ENCODE measurements at places on chromosomes 4 and X.
A peak's percentile ranks its signal among the peaks of the same experiment; 100 is the strongest.

DNA sequence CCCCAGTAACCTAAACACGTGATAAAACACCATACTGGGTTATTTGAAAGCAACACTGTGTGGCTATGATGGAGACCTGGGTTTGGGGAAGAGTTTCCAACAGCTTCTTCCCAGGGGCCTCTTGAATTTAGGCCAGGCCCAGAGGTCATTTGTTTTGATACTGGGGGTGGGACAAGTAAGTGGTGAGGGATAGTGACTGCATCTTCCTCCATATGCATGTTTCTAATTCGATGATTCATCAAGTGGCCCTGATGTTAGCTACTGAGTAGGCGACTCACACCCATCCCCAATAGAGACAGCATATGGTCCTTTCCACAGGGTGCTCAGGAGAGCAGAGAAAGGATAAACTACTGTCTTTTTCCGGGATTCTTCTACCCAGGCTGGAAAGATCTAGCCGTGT, 2.7 kb downstream of the NDP start:
- no peak for DNase-seq

- peak; percentile 19 for DNase-seq
Measured at GRCh38 chr4:42865572-42866189, 26.8 kb upstream of the GRXCR1 start.

GRCh38 chr4:23923840-23924239, 34.0 kb upstream of the PPARGC1A start:
- no peak for DNase-seq

DNA sequence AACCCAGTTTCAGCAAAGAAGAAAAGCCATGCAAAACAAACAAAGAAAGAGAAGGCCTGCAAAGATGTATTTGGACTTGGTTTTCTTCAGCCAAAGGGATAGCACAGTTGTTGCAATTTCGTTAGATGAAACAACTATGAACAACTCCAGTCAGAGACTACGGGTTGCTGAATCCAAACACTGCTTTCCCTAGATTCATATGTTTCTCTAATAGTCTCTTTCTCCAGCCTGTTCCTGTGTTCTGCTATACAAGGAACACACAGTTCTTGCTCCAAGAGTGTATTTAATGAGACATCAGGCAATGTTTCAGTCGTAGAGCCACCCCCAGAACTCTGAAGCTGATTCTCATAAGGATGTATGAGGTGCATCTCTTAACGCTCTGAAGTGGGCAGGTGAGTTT, 162.5 kb upstream of the TBL1X start:
- no peak for DNase-seq

GRCh38 chr4:25449270-25449669, 72.2 kb downstream of the ANAPC4 start:
- DNase-seq = no peak

DNA sequence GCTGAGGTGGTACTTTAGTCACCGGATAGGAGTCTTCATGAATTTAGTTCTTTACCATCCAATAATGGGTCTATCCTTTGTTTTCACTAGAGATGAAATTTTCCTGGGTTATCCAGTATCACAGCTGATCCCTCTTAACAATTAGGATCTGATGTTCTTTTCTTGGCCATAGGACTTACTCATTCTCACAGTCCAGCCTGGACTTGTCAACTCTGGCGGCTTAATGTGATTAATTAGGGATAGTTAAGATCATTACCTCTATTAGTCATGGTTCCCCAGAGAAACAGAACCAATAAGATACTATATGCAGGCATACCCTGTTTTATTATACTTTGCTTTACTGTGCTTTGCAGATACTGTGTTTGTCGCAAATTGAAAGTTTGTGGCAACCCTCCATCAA, 272.7 kb upstream of the FAT4 start:
- no peak for DNase-seq

DNA sequence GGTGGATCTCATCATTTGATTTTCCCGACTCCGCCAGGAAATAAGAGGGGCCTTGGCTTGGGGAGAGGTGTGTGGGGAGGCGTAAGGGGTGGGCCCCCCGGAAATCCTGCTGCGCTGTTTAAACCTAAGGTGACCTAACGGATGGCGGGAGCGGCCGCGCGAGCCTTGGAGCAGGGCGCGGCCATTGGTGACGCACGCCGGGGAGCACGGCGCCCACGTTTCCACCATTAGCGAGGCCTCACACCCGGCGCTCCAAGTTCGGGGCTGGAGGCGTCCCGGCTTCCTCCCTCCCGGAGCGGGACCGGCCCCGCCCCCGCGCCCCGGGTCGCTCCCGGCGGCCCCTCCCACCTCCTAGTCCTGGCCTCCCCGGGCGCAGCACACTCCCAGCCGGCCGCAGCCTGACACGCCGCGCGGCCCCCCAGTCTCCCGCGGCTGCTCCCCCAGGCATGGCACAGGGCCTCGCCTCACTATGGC, at the start of gene SMS:
Gene SMS (plus strand): TSS at position 354 of the 474 bp plus-strand sequence. CDS start 116 bp downstream, at position 470.
- peak; percentile 57 for DNase-seq

DNA sequence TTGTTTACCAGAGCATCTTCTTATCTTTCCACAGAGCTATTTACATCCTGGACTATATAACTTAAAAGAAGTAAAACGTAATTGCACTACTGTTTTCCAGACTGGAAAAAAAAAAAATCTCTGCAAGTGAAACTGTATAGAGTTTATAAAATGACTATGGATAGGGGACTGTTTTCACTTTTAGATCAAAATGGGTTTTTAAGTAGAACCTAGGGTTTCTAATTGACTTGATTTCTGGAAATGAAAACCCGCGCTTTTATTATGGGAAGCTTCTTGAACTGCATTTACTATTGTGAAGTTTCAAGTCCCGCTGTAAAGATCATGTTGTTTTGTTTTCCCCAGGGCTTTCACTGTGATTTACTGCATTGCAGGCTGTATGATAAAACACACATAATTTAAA, 162.7 kb downstream of the STIM2 start:
- DNase-seq = no peak

GRCh38 chr4:31187979-31188378, 467.8 kb downstream of the PCDH7 start:
- no peak for DNase-seq

DNA sequence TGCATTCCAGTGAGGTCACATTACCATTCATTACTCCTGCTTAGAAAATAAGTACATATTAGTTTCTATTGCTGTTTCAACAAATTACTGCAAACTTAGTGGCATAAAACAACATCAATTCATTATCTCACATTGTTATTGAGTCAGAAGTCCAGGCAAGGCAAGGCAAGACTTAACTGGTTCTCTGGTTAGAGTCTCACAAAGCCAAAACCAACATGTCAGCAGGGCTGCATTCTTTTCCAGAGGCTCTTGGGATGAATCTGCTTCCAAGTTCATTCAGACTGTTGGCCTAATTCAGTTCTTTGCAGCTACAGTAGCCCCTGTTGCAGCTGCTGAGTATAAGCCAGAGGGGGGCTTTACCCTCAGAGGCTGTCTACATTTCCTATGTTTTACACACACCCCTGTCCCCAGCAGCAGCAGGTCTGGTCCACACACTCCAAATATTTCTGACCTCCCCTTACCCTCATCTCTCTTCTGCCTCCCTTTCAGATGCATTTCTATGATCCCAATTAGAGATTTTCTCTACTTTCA, 892.1 kb upstream of the EPHA5 start:
- no peak for DNase-seq

DNA sequence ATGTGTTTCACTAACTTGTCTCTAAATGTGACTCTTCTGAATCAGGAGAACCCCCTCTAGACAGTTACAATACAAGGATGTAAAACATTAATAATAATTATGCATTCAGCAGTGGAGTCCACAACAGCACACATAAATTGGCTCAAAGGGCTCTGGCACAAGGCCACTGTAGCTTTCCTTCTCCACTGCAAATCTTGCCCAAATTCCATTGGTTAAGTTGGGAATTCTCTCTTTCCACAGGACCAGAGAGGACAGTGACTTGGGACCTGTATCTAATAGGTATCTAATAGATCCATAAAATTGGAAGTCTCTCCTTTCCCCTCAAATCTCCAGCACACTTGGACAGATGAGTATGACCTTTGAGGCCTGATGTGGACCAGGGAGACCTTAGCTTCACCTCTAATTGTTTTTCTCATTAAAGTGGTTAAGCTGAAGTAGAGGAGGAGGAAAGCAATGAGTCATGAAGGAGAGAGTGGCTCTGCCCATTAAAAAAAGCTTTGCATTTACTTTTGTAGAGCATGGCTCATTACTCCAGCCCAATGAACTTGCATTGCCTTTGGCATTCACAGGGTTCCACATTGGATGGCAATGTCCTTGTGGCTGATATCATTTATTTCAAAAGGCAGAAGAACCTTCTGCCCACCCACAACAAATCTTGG, 72.3 kb upstream of the SH3RF1 start:
- DNase-seq = no peak

GRCh38 chr4:164177153-164177552, 576.8 kb upstream of the SMIM31 start:
- DNase-seq = no peak

GRCh38 chrX:47576021-47576898, 6.0 kb upstream of the TIMP1 start:
- DNase-seq = no peak

- DNase-seq = no peak
Measured at GRCh38 chr4:173486714-173487392, 43.2 kb downstream of the HAND2 start.

GRCh38 chr4:48791313-48791712, 11.2 kb upstream of the FRYL start:
- no peak for DNase-seq

- no peak for DNase-seq
Measured at GRCh38 chr4:26082565-26082964, 168.5 kb downstream of the SMIM20 start.

GRCh38 chr4:1137063-1137776, 23.9 kb upstream of the RNF212 start:
- DNase-seq = no peak

GRCh38 chrX:39852491-39852890, 245.3 kb downstream of the BCOR start:
- DNase-seq = no peak

DNA sequence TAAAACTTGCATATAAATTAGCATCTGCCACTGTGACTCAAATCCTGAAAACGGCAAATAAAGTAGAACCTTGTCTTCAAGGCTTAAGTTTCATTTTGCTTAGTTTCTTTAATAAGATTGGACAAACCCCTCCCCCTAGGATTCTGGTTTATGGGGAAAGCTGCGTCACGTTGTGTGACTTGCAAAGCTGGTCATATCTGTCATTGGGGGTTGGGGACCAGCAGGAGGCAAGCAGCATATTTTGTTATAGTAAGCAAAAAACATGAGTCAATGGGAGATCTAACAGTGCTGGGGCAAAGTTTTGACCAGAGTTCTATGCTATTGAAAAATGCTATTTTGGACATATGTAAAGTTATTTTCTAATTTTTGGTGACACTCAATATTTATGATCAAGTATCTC, 407.3 kb downstream of the PCDH18 start:
- DNase-seq = no peak

DNA sequence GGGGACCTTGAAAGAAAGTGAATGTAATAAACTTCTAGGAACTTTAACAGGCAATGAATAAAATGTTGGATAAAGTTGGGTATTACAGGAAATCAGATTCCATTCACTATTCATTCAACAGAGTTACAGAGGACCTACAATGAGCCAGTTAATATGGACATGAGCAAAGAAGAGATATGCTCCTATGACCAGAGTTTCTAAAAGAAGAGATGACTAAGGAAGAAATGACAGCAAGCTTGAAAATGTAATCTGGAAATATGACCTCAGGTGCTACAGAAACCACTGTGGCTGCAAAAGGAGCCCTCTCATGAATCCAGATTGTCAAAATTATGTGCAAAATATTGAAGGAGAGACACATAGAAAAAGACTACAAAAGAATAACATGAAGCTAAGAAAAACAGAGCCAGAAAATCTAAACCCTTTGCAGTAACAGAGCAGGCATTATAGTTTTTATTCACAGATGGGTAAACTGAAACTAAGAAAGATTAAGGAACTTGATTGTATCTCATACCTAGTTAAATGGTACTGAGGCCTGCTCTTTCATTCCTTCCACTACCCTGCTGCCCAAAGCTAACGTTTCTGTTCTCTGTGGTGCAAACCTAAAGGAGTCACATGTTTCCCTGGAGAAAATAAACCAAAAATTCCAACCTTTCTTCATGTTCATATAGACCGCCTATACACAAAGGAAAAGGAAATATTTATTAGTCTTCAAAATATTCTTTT, 378.3 kb downstream of the GBA3 start:
- DNase-seq = no peak

GRCh38 chr4:52869196-52869595, 7.1 kb downstream of the RASL11B start:
- DNase-seq = no peak

- DNase-seq = no peak
Measured at GRCh38 chr4:40621229-40621591, 8.5 kb downstream of the RBM47 start.

- DNase-seq = no peak
Measured at GRCh38 chr4:647481-647880, 22.1 kb downstream of the PDE6B start.

- DNase-seq = no peak
Measured at GRCh38 chr4:78439328-78439727, 112.2 kb upstream of the ANXA3 start.

DNA sequence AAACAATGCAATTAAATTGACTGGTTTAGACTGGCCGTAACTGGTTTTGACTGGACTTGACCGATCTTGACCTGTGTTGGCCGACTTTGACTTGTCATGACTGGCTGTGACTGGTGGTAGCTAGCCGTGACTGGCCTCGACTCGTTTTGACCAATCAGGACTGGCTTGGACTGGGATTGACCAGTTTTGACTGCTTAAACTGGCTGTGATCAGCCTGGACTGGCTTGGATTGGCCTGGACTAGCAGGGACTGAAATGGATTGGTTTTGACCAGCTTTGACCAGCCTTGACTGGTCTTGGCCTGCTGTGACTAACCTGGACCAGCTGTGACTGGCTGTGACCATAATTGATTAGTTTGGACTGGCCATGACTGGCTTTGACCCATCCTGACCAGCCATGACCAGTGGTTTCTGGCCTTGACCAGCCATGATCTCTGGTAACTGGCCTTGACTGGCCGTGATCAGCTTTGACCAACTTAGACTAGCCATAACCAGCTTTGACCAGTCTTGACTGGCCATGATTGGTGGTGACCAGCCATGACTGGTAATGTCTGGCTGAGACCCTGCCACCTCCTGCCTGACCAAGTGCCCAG, 13.1 kb downstream of the SUV39H1 start:
- DNase-seq = no peak

DNA sequence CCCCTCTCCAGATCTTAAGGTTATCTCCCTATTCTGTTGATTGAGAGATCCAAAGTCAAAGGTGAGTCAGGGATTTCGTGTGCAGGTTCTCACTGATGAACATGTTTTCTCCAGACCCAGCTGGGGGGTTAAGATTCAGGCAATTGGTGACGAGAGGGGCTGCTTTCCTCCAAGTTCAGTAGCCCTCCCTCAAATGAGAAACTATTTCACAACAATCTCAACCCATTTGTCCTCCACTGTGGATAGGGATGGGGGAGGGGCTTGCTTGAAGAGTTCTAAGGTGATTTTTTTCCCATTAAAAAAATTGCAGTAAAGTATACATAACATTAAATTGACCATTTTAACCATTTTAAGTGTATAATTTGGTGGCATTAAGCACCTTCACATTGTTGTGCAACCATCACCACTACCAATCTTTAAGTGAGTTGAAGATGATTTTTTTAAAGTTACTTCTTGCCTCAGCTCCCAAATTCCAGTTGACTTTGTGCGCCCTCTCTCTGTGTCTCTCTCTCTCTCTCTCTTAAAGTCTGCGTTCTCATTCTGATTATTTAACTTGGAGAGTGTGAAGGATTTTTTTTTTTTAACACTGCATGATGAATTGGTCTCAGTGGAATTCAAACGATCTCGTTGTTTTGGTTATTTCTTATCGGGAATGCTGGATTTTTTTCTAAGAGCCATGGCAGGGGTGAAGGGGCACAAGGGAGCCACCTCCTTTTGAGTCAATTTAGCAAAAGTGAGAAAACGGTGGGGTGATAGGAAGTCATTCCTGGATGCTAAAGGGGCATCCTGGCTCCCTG, 175.9 kb downstream of the SHROOM3 start:
- no peak for DNase-seq

Measured in activated CD4-positive, alpha-beta T cell treated with anti-CD3 and anti-CD28 coated beads, Interleukin-2, amount 50 U/mL, for 4 hours (primary cell).